ENCODE measurements at places on chromosomes 1 and 21.

- no peak for DNase-seq
These were observed 8.5 kb downstream of the FNDC10 start for GRCh38 chr1:1591452-1591851.

GRCh38 chr1:19645411-19646251, 1.5 kb downstream of the NBL1 start:
- no peak for DNase-seq

- DNase-seq, result peak; percentile 80
These were observed 3.6 kb upstream of the SETDB1 start for GRCh38 chr1:150922519-150922975.

DNA sequence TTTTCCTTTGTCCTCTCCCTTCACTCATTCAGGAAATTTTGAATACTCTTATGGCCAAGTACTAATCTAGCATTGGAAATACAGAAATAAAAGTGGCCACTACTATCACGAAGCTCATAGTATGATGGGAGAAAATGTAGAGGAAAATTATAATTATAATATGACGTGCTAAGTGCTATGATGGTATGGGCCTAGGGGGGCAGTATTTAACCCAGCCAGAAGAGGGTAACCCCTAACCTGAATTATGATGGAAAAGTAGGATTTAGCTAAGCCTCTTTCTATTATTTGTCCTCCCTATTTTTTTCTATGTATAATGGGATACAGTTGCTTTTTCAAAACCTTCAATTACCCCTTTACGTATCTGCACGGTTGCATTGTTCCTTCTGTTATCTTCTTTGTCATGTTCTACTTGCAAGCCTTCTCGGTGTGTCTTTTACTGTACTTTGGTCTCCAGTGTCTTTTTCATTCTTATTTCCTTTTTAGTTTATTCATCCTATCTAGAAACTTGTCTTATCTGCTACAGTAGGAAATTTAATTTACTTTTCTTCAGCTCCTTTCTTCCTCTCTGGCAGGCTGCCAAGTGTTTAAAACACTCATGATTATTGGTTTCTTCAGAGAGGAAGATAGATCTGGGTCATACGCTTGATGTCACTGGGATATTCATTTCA, 88.8 kb upstream of the GPR52 start:
- no peak for DNase-seq

DNA sequence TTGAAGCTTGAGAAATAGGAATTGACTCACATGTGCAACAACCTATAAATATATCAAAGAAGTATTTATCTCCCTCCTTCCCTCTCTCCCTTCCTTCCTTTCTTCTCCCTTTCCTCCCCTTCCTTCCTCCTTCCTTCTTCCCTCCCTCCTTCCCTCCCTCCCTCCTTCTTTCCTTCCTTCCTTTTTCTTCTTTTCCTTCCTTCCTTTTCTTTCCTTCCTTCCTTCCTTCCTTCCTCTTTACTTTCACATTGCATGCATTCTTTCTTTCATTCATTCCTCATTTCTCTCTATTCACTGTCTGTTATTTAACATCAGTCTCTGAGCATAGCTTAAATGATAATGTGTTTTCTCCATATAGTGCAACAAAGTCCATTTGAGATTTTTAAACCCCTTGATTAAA, 214.2 kb downstream of the CHRM3 start:
- no peak for DNase-seq

DNA sequence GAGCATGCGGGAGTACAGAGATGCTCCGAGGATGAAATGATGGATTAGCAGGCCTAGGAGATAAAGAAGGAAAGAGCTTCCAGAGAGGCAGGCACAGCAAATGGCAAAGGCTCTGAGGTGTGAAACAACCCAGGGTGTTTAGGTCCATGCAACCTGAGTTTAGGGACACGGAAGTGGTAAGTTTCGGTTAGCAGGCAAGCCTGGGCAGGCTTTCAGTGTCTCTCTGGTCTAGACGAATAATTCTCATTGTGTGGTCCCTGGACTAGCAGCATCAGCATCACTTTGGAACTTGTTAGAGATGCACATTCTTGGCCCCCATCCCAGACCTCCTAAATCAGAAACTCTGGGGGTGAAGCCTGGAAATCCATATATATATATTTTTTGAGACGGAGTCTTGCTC, 18.6 kb downstream of the NKAIN1 start:
- DNase-seq, result no peak

DNA sequence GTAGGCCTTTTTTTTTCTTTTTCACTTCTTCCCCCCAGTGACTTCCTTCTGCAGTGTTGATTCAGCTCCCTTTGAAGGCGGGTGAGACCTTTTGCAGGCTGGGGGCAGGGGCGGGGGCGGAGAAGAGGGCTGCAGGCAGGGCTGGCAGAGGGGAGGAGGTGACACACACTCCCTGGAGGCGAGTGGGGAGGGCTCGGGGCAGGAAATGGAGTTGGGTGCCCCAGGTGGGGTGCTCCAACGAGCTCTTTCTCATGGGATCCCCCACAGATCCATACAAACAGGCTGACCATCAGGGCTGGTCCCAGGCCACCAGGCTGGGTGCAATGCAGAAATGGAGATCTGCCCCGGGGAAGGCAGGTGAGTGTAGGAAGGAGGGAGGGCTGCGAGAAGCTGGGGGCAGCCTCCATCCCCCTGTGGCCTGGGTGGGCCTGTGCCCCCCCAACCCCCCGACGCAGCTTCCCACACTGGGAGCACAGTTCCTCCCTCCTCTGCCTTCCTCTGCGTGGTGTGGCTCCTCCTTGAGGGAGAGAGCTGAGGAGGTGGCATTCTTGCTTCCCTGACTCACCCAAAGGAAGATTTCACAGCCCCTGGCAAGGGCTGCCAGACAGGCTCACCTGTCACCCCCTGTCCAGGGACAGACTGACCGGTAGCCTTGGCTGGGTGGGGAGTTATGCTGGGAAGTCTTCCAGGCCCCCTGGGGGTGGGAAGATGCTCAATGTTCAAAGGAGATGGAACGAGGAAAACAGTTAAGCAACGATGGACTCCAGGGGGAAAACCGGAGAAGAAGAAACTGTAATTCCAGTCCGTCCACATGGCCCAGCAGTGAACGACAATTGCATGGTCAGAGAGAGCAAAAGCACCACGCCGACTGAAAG, 7.1 kb upstream of the ITGB2 start:
- DNase-seq, result peak; percentile 96
